Stimulated activated CD4-positive, alpha-beta T cell treated with anti-CD3 and anti-CD28 coated beads, TNF-alpha, amount 100 ng/mL, for 24 hours (primary cell): ENCODE measurements at places on chromosomes 1 and 21.

- DNase-seq: no peak
Observed at GRCh38 chr1:94012708-94013366, 103.6 kb upstream of the GCLM start.

DNA sequence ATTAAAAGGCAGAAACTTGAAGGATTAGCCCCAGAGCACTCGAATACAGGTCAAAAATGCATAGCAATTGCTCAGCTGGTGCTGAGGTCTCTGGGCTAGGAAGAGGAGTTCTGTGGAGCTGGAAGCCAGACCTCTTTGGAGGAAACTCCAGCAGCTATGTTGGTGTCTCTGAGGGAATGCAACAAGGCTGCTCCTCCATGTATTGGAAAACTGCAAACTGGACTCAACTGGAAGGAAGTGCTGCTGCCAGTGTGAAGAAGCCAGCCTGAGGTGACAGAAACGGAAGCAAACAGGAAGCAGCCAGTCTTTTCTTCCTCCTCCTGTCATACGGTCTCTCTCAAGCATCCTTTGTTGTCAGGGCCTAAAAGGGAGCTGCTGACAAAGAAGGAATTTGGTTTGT lies 233.4 kb upstream of the FGGY start:
- DNase-seq: no peak

DNA sequence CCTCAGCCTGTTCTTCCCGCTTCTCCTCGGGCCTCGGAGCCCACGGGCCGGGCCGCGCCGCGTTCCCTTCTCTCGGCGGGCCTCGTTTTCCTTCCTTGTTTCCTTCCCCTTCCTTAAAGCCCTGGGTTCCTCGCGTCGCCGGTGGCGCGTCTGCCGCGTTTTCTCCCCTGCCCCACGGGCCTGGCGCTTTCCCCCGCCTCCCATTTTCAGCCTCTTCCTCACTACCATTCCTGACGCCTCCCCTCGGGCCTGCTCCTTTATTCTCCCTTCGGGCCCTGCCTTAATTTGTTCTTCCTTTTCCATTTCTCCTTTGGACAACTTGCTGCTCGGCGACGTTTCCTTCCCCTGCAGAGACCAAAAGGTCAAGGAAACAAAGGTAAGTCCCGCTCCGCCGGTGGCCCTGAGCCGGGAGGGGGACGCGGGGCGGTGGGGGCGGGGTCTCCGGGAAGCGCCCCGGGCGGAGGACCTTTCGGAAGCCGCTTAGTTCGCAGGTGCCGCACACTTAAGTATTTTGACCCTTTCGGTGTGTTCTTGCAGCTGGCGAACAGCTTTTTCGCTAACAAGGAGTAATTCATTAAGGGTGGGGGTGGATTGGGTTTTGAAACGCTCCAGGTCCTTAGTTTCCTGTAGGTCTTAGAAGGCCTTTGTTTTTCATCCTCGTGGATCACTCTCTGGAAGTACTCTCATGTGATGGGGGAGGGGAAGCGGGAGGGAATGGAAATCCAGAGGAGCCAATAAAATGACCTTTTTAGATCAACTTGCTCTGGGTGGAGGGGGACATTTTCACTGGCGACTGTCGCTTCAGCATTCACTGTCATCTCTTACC lies 780 bp downstream of the YTHDF2 start:
- peak; percentile 16 for DNase-seq

GRCh38 chr1:180269645-180270529 lies 39.8 kb downstream of the LHX4 start:
- DNase-seq: no peak

DNA sequence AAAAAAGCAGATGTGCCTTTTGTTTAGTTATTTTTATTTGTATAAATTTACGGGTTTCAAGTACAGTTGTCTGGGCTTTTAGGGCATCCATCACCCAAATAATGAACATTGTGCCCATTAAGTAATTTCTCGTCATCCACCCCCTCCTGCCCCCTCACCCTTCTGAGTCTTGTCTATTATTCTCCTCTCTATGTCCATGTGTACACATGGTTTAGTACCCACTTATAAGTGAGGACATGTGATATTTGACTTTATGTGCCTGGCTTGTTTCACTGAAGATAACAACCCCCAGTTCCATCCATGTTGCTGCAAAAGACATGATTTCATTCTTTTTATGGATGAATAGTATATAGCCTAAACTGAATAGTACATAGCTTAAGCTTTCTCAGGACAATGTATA lies 189.2 kb downstream of the ZP4 start:
- no peak for DNase-seq

DNA sequence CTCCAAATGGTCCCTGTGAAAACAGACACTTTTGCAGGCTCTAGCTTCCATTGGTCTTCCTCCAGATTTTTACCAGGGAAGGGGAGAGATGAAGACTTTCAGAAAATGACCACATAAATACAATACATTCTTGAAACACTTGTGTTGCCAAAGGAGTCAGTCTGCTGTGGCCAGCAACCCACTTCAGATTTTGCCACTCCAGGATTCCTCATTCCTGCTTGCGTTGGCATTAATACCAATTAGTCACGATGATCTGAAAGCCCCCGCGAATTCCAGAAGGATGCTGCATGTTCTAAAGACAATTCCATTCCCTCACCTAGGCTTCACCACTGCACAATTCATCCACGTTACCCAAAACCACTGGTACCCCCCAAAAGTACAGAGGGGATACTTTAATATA lies 7.9 kb upstream of the BACE2 start:
- no peak for DNase-seq

DNA sequence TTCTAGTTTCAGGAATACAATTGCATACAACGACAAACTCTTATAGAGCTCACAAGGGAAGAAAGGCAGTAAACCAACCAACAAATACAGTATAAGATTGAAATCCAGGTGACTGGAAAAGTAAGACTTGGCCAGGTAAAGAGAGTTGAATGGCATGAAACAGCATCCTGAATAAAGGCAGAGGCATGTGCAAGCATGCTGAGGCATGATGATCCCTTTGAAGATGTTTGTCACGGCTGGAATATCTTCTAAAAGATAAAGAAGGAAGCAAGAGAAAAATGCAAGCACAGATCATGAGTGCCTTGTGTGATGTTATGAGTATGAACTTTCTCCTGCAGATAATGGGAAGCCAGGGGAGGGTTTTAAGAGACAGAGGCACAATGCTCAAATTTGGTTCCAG lies 83.3 kb upstream of the SPATA6 start:
- no peak for DNase-seq

DNA sequence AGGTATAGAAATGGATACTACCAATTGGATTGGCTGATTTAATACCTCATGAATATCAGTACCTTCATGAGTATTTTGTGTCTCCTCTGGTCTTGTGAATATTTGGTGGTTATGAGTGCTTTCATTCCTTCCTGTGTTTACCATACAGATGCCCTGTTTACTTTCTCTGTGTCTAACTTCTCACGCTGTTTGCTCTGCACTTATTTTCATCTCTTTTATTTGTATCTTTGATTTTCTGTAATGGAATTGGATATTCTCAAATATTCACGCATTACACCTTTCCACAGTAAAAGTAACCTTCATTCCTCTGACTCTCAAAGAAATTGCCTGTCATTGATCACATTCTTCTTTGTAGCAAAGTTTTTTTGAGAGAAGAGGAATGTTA lies 16.8 kb downstream of the CNST start:
- DNase-seq: no peak

GRCh38 chr1:46301406-46301807 lies 2.0 kb downstream of the LRRC41 start:
- DNase-seq: no peak

DNA sequence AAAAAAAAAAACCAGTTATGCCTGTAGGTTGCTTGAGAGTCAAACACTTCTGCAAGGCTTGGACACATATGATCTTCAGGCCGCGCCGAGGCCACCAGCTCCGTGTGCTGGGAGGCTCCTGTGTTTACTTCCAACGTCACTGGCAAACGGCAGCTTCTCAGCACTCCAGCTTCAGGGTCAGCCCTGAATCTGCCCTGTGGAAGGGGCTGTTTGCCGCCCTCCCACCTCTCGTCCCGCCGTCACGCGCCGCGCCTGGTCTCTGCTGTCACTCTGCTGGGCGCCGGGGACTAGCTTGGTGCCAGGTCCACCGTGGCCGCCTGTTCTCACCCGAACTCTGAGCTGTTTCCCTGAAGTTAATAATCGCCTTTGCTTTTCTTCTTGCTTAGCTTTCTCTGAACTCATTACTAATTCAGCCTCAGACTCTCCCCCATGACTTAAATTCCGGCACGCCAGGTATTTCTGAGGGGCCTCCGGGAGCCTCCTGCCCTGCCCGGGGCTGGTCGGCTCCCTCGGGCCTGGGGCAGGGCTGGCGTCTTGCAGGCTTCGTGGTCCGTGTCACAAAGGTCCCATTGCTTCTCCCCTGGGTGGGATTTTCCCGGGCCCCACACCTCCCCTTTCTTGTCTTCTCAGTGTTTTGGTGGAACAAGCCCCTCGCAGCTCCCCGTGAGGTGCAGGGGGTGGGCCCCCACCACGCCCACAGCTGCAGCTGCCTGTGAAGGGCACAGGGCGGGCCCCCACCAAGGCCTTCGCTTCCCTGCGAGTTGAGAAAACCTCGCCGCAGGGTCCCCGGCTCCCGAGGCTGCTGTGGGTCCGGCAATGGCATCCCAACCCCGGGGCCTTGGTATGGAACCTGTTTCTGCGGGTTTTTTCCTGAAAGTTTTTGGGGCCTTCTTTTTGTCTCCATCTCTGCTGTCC lies 14.6 kb upstream of the C1orf159 start:
- no peak for DNase-seq

DNA sequence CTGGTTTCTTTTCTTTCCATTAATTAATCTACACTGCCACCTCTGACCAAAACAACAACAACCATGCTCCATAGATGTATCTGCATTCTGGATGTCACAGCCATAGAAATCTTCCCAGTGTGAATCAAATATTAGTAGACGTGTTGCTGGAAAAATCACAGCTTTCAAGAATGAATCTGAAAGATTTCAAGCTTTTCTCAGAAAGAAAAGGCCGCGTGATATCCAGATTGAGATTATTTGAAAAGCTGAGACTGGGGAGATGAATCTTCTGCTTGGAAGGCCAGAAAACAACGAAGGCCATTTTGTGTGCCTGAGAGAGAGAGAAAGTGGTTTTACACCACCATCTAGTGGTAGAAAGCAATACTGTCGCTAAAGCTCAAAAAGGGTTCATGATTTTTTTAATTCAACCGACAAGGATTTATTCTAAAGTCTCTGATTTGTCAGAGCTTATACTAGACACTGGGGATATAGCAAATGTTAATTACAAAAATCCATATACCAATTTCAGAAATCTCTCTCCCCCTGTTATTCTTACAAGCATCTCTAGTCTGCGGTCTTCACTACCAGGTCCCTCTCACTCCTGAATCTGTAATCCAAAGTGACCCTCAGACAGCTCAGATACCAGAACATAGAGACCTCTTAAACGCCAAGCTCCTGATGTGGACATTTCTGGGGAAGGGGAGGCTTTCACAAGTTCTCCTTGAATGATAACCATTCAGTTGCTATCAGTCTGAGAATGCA lies 87.5 kb upstream of the SGIP1 start:
- DNase-seq: no peak

DNA sequence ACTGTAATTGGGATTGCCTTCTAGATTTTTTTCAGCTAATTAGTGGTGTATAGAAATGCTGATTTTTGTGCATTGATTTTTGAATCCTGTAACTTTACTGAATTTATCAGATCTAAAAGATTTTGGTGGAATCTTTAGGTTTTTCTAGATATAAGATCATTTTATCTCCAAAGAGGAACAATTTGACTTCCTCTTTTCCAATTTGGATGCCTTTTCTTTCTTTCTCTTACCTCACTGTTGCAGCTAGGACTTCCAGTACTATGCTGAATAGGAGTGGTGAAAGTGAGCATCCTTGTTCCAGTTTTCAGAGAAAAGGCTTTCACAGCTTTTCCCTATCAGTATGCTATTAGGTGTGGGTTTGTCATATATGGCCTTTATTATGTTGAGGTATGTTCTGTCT lies 53.6 kb downstream of the TESK2 start:
- no peak for DNase-seq

GRCh38 chr1:178706432-178706831 lies 18.6 kb upstream of the RALGPS2 start:
- DNase-seq: no peak

GRCh38 chr1:2639203-2639602 lies 6.4 kb upstream of the MMEL1 start:
- DNase-seq: no peak

- no peak for DNase-seq
Observed at GRCh38 chr1:191022856-191023255, 545.2 kb upstream of the BRINP3 start.

DNA sequence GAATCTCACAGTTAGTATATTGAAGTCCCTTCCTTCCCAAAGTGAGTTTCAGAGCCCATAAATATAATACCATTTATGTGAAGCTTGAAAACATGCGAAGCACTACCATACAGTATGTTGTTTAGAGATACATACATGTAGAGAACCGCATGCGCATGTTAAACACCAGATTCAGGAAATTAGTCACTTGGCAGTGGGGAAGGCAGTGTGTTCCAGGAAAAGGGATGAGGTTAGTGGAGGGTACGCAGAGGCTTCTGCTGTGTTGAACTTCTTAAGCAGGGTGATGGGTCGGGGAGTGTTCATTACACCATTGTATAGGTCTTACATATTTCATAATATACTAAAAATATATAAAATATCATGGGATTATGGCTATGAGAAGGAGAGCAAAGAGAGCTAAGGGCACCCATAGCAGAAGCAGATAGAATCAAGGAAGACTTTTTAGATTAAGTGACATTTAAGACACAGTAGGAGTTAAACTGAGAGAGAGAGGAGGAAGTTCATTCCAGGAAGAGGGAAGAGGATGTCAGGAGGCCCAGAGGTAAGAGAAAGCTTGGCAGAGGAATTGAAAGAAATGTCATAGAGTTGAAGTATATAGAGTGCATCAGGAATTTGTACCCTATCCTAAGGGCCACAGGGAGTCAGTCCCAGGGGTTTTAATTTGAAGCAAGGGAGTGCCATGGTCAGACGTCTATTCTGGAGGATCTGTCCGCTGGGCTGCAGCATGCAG lies 43.5 kb upstream of the SARS1 start:
- no peak for DNase-seq

- DNase-seq: no peak
Observed at GRCh38 chr1:18121072-18121820, 13.6 kb downstream of the IGSF21 start.

- DNase-seq: peak; percentile 60
Observed at GRCh38 chr1:91731815-91732214, 154.1 kb downstream of the TGFBR3 start.

DNA sequence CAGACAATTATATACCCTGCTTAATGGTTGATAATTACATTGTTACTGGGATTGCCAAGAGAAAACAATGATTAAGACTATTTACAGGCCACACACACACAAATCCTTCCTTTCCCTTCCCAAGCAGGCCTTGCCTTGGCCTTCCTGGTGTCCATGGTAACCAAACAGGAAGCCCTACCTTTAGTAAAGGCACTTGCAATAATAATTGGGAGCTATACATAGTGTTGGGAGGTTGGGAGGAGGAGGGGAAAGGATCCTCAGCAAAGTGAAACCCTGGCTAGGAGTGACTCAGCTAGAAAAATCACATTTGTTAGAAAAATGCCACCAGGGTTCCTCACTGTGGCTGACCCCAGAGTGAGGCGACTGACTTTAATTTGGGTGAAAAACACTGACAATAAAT lies 122.3 kb upstream of the ADAR start:
- DNase-seq: no peak

GRCh38 chr1:180157108-180157507 lies 2.4 kb downstream of the QSOX1 start:
- no peak for DNase-seq

- DNase-seq: no peak
Observed at GRCh38 chr1:209552406-209553264, 30.9 kb upstream of the CAMK1G start.

- DNase-seq: peak; percentile 15
Observed at GRCh38 chr1:111406321-111406768, 21.2 kb downstream of the OVGP1 start.

- DNase-seq: no peak
Observed at GRCh38 chr1:100075773-100076172, 57.0 kb downstream of the SASS6 start.
